ENCODE measurements at places on chromosomes 16 and 17.

GRCh38 chr17:10605221-10605783 is 51.8 kb downstream of the MYH3 start:
- DNase-seq: no peak

DNA sequence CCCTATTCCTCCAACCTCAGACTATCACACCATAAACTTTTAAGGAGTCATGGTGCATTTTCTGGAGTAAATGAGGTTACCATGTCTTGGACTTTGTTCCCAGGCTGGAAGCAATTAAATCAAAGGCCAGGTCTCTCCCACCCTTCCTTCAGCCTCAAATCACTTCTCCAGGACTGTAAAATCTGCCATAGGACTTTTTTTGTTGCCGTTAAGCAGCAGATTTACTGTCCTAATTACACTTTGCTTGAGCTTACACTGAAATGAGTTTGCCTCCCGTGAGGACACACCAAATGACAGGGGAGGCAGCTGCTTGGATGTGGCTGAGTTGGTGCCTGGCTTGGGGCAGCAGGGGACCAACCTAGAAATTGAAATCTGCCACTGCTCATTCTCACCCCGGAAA is 14.7 kb downstream of the DCAKD start:
- DNase-seq: no peak

DNA sequence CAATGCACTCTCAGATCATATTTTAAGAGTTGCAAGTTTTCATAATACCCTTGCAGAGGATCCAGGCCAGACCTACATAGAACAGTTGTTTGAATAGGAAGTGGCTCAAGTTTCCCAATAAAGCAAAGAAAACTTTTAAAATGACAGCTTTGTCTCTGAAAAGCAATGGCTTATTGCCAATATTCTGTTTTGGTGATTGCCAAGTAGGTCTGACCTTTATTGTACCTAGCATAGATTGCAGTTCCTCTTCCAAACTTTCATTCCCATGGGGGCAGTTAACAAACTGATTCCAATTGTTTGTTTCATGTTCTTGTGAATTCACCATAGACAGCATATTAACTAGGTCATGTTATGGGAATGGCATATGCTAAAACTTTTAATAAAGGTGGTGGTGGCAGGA is 664.6 kb upstream of the CA10 start:
- DNase-seq: no peak

DNA sequence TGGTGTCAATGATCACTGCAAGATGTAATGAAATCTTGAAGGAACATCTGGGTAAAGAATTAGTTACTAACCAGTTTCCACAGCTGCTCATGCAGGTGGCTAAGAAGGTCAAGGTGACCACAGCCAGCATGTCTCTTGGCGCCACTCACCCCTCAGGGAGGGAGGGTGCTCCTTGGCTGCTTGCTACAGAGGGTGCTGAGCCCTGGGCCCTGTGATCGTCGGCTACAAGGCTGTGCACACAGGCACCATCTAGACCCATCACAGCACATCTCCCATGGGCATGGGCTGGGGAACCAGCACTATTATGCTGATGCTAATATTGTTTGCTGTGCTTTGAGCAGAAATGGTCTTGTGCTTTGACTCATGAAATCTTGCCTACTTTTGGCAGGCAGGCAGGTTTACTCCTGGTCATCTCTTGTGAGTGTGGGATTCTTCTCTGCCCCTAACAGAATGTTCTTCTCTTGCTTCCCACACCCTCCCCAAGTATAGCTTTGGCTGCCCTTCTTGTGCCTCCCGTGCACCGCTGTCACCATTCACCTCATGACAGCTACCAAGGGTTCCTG is 36.4 kb downstream of the TXNDC11 start:
- no peak for DNase-seq

DNA sequence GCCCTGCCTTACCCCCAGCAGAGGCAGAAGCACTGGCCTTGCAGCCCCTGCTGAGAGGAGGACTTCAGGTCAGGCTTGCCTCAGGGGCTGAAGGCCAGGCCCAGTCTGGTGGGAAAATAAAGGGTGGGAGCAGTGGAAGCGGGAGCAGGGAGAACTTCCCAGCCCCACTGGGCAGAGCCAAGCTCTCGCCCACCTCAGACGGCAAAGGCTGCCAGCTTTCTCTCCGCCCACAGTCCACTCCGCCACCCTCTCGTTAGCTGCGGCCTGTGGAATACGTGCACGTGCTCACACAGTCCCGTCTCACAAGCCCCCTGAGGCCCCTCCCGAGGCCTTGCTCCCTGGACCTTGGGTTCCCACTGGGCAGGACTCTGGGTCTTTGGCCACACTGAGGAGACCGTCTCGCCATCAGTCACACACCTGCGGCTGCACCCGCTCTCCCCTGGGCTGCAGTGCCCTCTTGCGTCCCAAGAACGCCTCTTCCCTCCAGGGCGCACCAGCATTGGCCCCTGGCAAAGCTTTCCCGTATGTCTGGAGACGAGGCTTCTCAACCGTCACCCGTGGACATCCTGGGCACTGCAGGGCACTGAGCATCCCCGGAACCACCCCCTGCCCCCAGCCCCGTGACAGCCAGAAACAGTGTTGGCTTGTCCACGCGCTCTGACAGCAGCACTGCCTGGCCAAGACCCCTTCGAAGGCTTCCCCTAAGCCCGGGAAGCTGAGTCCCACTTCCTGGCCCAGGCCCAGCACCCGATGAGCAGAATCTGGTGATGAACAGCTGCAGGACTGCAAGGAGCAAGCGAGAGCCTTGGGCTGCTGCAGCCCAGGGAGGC is 8.3 kb downstream of the MRPL28 start:
- peak; percentile 52 for DNase-seq

GRCh38 chr17:69500911-69501429 is 86.5 kb downstream of the MAP2K6 start:
- DNase-seq: no peak

DNA sequence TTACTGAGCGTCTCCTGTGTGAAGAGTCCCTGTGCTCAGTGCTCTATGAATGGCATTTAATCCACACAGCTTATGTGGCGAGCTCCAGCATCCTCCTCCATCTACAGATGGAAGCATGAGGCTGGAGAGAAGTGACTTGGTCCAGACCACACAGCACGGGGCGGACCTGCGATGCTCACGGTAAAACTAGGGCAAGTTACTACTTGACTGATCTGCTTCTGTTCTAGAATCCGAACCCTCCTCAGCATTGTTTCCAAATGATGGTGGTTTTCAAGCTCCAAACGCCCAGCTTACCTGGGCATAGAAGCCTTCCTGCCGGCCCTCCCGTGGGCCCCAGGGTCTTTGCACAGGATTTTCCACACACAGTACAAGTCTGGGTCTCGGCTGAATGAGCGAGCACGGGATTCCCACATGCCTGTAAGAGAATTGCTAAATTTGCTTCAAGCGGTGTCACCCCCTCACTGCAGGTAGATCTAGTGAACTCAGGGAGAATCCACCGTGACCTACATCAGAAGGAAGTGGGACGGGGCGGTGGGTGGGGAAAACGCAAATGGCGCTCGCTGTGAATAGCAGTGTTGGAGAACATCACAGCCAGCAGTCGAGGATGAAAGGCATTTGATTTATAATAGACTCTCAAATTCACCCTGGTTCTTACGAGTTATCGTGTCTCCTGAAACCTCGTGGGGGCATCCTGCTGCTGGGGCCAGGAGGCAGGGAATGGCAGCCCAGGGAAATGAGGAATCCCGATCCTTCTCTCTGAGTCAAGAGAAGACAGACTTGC is 101.1 kb downstream of the CMIP start:
- no peak for DNase-seq

DNA sequence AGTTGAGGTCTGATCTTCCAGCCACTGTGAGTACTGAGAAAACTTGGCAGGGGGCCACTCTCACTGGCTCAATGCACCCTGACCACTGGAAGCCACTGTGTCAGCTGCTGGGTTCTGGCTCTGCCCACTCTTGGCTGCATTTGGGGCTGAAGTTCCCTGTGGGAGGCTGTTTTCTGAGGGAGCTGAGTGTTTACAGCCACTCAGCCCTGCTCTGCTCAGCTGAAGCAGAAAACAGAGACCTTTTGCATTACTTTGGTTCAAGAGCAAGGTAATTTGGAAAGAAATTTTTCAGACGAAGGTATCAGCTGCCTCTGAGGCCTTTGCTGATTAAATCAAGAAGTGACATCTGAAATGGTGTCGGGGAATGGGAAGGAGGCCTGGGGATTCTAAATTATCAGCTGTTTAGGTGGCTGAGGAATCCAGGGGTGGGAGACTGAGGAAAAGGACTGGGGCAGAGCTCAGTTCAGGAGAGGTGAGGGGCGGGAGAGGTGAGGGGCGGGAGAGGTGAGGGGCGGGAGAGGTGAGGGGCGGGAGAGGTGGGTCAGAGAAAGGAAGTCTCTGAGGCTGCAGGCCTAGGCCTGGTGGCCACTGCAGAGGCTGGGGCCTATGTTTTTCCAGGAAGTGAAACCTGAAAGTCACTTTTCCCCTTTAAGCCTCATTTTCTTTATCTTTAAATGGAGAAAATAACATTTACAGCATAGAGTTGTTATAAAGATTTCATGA is at the start of gene ACSM5:
Gene ACSM5, plus strand, starts transcription at position 137 of the 723 bp plus-strand sequence. CDS start 1,951 bp downstream, outside the sequence.
- DNase-seq: no peak

DNA sequence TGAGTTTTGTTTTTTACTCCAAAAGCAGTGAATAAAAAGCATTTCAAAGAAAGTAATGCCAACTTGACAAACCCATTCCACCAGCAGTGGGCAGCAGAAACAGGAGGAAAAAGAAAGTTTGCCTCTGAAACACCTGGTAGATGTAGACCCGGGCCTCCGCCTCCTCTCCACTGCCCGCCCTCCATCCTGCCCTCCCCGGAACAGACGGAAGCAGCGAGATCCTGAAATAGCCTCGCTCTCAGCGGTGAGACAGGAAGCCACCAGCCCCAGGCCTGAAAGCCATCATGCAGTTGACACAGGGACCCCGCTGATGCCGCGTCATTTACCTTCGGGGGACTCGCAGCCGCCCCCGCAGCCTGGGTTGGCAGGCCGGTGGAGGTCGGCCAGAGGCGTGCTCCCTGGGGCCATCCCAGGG is 67.8 kb downstream of the C16orf78 start:
- no peak for DNase-seq

DNA sequence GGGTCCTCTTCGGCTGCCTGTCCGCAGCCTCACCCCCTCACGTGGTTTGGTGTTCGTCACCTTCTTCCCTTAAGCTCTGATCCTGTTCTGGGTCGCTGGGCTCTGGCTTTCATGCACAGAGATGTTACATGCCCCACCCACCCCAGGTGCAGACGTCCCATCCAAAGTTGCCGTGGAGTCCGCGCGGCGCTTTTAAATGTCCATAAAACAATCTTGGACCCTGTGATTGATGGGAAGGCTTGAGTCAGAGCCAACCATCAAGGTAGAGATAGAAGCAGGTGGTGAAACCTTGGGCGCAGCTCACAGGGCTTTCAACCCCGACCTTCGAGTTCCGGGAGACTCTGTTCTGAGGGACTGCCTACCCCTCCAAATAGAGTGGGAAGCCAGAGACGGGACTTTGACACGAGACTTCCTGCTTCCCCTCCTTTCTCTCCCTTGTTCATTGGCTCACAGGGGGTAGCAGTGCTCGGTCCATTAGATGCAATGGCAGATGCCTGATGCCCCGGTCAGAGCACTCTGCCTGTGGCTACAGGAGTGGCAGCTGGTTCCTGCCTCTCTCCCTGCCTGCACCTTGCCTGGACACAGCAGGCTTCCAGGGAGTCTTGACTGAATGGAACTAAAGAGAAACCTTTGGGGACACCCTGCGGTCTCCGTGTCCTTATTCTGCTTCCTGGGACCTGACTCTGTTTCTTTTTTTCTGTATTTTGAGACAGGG is 4.0 kb downstream of the ENGASE start:
- no peak for DNase-seq

DNA sequence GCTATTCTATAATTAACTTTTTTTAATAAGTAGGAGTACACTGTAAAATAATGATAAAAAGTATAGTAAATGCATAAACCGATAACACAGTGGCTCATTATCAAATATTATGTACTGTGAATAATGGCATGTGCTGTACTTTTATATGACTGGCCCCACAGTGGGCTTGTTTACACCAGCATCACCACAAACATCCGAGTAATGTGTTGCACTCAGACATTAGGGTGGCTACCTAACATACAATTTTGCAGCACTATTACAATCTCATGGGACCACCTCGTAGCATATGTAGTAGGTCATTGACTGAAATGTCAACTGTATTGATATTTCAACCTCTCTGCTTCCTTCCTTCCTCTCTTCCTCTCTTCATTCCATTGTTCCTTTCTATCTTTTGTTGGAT is 51.7 kb downstream of the TBX4 start:
- DNase-seq: no peak

DNA sequence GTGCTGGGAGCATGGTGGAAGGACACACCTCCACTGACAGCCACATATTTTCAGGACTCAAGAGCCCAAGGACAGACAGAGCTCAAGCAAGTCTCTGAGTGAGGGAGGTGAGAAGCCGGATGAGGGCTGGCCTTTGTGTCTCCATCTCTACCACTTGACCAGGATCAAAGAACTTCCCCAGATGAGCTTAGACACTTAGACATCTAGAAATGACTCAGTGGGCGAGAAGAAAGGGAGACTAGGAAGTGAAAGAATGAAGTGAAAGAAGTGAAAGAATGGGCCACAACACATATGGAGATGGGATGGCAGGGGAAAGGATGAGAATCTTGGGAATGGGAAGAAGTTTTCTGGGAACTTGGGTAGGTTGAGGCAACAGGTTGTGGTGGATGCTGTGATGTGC is 274.9 kb upstream of the CCL2 start:
- DNase-seq: no peak

- no peak for DNase-seq
Measured at GRCh38 chr17:80978499-80979497, 12.8 kb upstream of the CHMP6 start.

GRCh38 chr16:359871-360697 is 7.6 kb upstream of the AXIN1 start:
- no peak for DNase-seq

GRCh38 chr17:67107171-67107570 is 62.8 kb downstream of the CACNG1 start:
- DNase-seq: no peak

- no peak for DNase-seq
Measured at GRCh38 chr16:54165174-54165911, 121.2 kb downstream of the IRX3 start.

DNA sequence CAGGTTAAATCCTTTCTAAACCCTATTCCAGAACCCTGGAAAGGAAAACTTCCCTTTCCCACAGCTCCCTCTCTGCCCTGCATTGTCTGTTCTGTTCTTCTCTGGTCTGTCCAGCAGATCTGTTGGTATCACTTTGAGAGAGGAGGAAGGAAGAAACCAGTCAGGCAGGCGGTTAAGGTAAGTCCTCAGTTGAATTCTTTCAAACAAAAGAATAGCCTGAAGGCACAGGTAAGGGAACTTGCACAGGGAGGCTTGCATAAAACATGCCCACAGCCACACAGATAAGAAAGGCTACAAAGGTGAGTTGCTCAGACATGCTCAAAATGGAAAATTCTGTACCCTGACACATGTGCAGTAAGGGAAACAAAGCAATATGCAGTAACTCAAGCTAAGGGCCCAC is 595.7 kb upstream of the CDH5 start:
- DNase-seq: no peak

DNA sequence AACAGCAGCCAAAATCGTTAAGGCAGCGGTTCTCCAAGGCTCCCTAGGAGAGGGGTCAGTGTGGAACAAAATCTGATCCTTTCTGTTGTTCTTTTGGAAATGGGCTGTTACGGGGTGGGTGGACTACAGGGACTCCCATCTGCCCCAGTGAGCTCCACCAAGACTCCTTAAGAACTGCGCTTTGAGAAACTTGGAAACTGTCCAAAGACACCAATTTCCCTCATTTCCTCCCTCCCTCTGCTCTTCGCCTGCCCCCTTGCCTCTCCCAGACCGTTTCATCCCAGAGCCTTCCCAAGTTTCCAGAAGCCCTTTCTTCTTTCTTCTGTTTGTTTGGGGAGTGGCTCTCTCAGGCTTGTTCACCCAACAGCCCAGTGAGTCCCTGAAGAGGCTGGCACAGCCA is 205.4 kb downstream of the COPRS start:
- DNase-seq: no peak

GRCh38 chr17:76523084-76524037 is 14.1 kb downstream of the CYGB start:
- peak; percentile 68 for DNase-seq

Measured in activated CD4-positive, CD25-positive, alpha-beta regulatory T cell (primary cell).